Right hindlimb (tissue), 1 donor: ENCODE measurements at places on chromosomes 7 and 10.

GRCh38 chr10:126781450-126782216 is 111.1 kb upstream of the C10orf90 start:
- DNase-seq, result no peak

DNA sequence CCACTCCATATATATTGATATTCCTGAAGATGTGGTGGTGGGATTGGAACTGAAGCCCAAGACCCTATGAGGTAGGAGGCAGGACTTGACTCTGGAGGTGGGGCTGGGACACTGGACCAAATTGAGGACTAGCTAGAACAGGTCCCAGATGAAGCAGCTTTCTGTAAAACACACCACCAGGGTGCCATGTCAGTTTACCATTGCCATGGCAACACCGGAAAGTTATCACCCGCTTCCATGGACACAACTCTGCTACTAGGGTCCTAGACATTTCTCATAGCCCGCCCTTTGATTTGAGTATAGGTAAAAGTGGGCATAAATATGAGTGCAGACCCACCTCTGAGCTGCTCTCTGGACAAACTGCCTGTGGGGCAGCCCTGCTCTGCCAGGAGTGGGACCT is 490.5 kb upstream of the PFKP start:
- DNase-seq, result no peak

DNA sequence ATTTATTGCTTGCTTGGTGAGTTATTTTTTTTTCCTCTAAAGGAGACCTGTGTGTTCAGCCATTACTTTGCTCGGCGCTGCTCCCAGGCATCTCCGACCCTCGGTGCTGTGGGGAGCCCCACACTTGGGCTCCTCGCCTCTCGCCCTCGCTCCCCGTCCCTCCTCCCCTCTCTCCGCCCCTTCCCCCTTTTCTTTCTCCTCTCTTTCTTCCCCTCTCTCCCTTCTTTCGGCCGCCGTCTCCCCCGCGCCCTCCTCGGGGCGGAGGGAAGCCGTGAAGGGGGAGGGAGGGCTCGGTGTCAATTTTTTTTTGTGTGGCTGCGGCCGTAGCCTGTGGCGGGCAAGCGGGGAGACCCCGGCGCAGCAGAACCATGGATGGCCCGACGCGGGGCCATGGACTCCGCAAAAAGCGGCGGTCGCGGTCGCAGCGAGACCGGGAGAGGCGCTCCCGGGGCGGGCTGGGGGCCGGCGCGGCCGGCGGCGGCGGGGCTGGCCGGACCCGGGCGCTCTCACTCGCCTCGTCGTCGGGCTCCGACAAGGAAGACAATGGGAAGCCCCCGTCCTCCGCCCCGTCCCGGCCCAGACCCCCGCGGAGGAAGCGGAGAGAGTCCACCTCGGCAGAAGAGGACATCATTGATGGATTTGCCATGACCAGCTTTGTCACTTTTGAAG is 1.1 kb downstream of the AUTS2 start:
- DNase-seq, result peak; percentile 64

DNA sequence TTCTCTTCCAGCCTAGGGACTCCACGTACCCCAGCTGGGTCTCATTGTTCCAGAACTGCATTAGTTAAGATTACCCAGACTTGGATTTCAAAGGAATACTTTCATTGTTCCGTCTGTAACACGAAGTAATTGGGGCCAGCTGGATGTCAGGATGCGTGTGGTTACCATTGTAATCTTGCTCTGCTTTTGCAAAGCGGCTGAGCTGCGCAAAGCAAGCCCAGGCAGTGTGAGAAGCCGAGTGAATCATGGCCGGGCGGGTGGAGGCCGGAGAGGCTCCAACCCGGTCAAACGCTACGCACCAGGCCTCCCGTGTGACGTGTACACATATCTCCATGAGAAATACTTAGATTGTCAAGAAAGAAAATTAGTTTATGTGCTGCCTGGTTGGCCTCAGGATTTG is 21.0 kb downstream of the LRRC17 start:
- DNase-seq, result peak; percentile 84

GRCh38 chr10:86359111-86359510 is 7.5 kb downstream of the GRID1 start:
- no peak for DNase-seq
